ENCODE measurements at places on chromosomes 6 and 20. TPM values are rescaled to one million over a fixed set of nuclear protein-coding genes. Genes with fewer than 3 reads are reported as not detected.

RNF182 gene
- total RNA-seq: 26.5 TPM

VWA7 gene
- 0.94 TPM for total RNA-seq

UBE2C gene
- 435 TPM for total RNA-seq

SCRT2 gene
- not detected for total RNA-seq

ENPP4 gene
- total RNA-seq: 3.1 TPM

MUC22 gene
- total RNA-seq: not detected

GFOD1 gene
- total RNA-seq: 4.7 TPM

LY6G6C gene
- not detected for total RNA-seq

DNA sequence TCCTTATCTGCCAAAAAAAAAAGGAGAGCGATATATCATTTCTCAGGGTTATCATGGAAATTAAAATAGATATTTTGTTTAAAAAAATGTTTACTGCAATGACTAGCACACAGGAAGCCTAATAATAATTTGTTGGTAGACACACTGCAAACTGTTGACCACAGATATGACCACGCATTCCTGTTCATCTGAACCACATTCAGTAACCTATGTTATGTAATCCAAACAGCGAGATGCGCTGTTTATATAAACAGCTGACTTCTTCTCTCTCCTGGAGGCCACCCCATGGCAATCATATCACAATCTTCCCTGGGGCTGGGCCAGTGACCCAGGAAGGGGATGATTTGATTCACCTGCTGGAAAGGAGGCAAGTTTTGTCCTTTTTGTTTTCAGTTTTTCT, 129.3 kb upstream of the UST start:
- DNase-seq: peak; percentile 67

DNA sequence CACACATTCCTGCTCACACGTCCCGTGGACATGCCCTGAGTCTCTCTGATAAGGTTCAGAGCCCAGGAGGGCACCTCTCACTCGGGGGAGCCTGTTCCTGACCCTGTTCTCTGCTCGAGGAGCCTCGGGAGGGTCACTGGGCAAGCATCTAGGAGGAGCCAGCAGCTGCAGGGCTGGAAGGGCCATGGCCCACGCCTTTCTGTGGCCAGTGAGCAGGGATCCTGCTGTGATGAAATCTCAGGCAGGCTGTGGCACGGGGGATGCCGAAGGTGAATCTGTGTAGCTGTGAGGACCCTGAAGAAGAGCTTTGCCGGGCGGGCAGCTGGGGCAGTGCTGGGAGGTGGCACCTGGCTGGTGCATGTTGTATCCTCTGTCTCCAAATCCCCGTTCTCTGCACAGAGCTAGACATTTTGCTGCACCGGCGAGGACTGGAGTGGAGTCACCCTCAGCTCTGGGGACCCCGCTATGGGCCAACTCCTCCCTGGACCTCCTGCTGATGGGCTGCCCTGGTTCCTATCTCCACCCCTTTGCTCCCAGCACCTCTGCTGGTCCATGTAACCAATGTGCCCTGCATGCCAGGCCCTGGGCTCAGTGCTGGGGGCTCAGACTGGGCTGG, 7.1 kb upstream of the NPBWR2 start:
- DNase-seq: no peak

GRCh38 chr6:19851241-19852089, 14.3 kb downstream of the ID4 start:
- DNase-seq: peak; percentile 80

- DNase-seq: no peak
Observed at GRCh38 chr20:33781133-33781532, 30.0 kb upstream of the CHMP4B start.

GRCh38 chr6:162576016-162576415, 151.6 kb downstream of the PRKN start:
- DNase-seq: no peak

DNA sequence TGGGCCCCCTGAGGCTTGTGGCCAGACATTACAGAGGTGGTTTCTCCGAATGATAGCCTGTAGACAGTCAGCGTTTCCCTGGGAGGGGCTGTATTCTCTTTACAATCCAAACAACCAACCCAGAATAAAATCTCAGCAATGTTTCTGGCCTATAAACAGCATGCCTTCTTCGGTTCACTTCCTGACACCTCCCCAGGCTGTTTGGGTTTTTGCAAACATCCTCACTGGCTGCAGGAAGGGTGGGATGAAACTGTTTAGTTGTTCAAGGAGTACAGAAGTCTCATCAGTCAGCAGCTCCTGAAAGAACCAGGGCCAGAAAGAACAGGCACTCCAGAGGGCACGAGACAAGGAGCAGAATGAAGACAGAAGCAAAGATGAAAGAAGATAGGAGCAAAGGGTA, 350.0 kb downstream of the QKI start:
- DNase-seq: peak; percentile 29

DNA sequence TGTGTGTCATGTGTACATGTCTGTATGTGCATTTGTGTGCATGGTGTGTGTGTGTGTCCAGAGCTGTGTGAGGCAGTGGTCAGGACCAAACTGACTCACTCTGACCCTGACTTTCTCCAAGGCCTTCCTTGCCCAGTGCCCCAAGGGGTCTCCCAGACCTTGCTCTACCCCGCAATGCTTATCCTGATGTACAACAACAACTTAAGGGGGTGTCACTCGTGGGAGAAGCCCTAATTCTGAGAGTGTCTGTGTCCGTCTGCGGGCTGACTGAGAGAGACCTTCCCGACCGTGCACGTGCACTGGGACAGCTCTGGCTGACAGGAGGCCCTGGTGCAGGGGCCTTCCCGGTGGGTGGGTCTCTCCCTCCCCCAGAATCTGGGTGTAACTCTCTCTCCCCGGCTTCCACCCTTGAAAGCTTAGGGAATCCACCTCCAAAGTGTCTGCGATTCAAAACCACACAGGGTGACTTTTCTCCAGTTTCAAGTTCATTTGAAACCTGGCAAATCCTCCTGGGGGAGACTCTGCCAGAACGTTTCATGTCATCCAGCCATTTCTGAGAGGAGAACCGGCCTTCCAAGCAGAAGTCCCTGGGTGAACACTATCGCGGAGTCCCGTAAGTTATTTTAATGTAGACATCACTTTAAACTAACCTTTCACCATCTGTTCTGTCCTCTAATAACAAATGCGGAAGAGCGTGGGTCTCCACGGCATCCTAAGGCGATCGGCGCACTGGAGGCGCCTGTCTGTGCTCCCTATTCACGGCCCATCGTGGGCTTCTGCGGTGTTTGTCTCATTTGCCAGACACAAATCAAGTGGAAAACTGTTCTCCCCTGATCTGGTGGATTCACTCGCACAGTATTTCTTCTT, 225.5 kb downstream of the TAF4 start:
- DNase-seq: no peak

GRCh38 chr6:139323511-139324300, 31.9 kb upstream of the TXLNB start:
- DNase-seq: peak; percentile 87

GRCh38 chr20:35489717-35490116, 34.3 kb downstream of the CEP250 start:
- DNase-seq: no peak

GRCh38 chr20:40547483-40548091, 141.4 kb downstream of the MAFB start:
- no peak for DNase-seq

- no peak for DNase-seq
Observed at GRCh38 chr20:46237227-46237626, 71.1 kb downstream of the CDH22 start.

- DNase-seq: peak; percentile 78
Observed at GRCh38 chr20:53539516-53539915, 54.1 kb downstream of the ZNF217 start.

GRCh38 chr20:49582413-49583334, 14.7 kb upstream of the PTGIS start:
- no peak for DNase-seq

- DNase-seq: peak; percentile 59
Observed at GRCh38 chr6:47733879-47734558, 35.6 kb downstream of the ADGRF4 start.

DNA sequence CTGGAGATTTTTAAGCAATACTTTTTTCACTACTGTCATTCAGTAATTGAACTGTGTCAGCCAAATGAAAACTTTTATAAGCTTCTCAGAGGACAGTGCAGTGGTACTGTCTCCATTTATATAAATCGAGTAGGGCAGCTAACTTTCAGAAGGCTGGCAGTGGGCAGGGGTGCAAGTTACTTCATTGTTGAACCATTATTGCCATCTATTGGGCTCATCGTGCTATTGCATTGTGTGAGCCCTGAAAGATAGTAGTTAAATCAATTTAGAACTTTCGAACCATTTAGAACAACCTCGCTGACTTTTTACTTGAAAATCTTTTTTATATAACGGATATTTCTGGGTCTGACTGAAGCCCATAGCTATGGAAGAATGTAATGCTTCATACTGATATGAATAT, 347.8 kb upstream of the PLCB4 start:
- DNase-seq: peak; percentile 54

DNA sequence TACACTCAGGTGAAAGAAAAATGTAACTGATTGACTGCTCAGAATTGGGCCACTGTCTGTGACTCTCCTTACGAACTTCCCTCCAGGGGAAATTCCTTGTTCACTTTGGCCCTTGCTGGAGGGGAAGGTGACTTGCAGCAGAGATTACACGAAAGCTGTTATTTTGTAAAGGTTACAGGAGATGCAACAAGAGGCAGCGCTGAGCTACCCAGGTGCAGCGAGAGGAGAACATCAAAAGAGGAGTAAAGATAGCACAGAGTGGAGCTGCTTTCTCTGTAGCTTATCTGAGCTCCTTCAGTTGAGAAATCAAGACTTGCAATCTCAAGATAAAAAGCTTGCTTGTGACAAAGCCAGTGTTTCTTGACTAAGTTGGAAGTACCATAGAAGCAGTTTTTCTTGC, 144.6 kb downstream of the ARHGAP18 start:
- no peak for DNase-seq
